ENCODE measurements at places on chromosomes 1 and 21. TPM values are rescaled to one million over a fixed set of nuclear protein-coding genes. Genes with fewer than 3 reads are reported as not detected.

The LRRC8D gene
- total RNA-seq = 15.6 TPM

The RGS18 gene
- total RNA-seq = not detected

The RNU1-2 gene
- under 0.01 TPM for total RNA-seq

The MYCBP gene
- 28.0 TPM for total RNA-seq

The ZNF670 gene
- total RNA-seq = 7.5 TPM

The YTHDF2 gene
- total RNA-seq = 81.5 TPM

The SPRR4 gene
- total RNA-seq = not detected

The PSMA5 gene
- 93.9 TPM for total RNA-seq

The ARHGAP30 gene
- total RNA-seq = not detected

The CA6 gene
- not detected for total RNA-seq

The ETV3L gene
- total RNA-seq = not detected

The RRP15 gene
- total RNA-seq = 12.2 TPM

The NDC1 gene
- 38.9 TPM for total RNA-seq

The FCRL2 gene
- total RNA-seq = not detected

The MPZL1 gene
- 115 TPM for total RNA-seq

The ZNF593OS gene
- not detected for total RNA-seq

The S100A12 gene
- total RNA-seq = not detected

The COL24A1 gene
- under 0.01 TPM for total RNA-seq

The IRF6 gene
- 36.4 TPM for total RNA-seq

The GUCA2B gene
- not detected for total RNA-seq

The PLD5 gene
- total RNA-seq = not detected

The ATF3 gene
- total RNA-seq = 4.9 TPM

The ASB17 gene
- total RNA-seq = not detected

The PCAT6 gene
- 1.1 TPM for total RNA-seq

The IQGAP3 gene
- total RNA-seq = 17.2 TPM

The ADCY10 gene
- under 0.01 TPM for total RNA-seq

The FOXO6 gene
- 0.32 TPM for total RNA-seq

The MEGF6 gene
- total RNA-seq = 19.8 TPM

The PSMB2 gene
- 23.4 TPM for total RNA-seq

The KDF1 gene
- total RNA-seq = not detected

The HSPA6 gene
- 0.30 TPM for total RNA-seq

The RGS13 gene
- not detected for total RNA-seq

The ZNF672 gene
- total RNA-seq = 19.6 TPM

The KRTAP21-2 gene
- not detected for total RNA-seq

The COL9A2 gene
- under 0.01 TPM for total RNA-seq

The TMCO4 gene
- 8.4 TPM for total RNA-seq

The RIMKLA gene
- under 0.01 TPM for total RNA-seq

The RPE65 gene
- total RNA-seq = not detected

The HEYL gene
- not detected for total RNA-seq

The SPATA1 gene
- total RNA-seq = 1.6 TPM

The GFI1 gene
- 0.15 TPM for total RNA-seq

All from epithelial cell of umbilical artery (primary cell).